ENCODE measurements at places on chromosomes 13 and 19.

- DNase-seq: no peak
These were observed 6.6 kb downstream of the ZNF557 start for GRCh38 chr19:7076151-7076550.

DNA sequence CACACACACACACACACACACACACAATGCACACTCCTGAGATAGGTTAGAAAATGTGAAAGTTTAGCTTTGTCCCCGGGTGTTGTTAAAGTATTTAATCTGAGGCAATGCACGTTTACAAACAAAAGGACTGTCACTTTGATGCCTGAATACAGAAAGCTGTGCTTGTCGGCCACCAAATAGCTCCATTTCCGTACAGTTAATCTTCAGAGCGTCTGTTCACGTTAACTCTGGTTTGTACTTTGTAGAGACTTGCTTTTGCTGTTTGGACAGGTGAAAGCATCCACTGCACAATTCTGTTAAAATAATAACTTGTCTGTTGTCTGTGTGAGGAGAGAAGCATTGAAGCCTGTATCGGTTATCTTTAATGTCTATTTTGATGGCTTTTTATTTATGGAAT is 267.8 kb downstream of the FGF9 start:
- no peak for DNase-seq

GRCh38 chr19:10271543-10272086 is 695 bp downstream of the ICAM1 start:
- DNase-seq: no peak

DNA sequence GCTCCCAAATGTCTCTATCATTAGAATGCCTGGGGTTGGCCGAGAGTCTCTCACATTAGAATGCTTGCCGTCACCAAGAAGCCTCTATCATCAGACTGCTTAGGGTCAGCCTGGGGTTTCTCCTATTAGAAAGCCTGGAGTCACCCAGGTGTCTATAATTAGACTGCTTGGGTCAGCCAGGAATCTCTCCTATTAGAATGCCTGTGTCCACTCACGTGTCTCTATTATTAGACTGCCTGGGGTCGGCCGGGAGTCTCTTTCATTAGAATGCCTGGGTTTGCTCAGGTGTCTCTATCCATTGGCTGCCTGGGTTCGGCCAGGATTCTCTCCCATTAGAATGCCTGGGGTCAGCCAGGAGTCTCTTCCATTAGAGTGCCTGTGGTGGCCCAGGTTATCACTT is 1453.1 kb downstream of the UQCRFS1 start:
- DNase-seq: no peak

- DNase-seq: no peak
These were observed at the start of gene RGL3 for GRCh38 chr19:11418549-11419506. Gene RGL3, minus strand, starts transcription at chr19:11419314. Its CDS starts 36 bp downstream, at chr19:11419278.

DNA sequence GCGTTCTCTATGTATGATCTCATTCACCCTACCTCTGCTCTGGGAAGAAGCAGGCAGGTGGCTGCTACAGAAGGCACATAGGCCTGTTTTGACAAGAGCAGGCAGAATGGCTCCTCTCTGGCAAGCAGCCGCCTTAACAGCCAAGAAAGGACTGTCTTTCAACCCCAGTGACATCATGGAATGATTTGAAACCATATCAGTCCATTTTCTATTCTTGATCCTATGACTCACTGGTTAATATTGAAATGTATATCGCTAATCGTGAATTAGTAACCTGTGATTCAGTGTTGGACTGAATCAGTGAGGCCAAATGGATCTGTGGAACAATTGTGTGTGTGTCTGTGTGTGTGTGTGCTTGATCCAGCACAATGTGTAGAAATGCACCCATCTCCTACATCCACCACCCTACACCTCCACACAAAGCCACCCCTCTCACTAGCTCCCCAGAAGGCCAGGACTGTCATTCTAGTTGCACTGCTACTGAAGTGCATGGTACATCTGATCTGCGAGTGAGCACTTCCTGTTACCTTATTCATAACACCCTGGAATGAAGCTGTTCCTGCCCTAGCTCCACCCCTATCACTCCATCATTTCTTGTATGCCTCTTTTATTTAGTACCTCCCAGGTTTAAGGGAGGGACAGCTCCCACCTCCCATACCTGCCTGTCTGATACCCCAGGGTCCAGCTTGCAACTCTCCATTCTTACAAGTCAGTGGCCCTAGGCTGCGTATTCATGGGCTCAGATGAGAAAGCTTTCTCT is 460.0 kb downstream of the FOXO1 start:
- no peak for DNase-seq

DNA sequence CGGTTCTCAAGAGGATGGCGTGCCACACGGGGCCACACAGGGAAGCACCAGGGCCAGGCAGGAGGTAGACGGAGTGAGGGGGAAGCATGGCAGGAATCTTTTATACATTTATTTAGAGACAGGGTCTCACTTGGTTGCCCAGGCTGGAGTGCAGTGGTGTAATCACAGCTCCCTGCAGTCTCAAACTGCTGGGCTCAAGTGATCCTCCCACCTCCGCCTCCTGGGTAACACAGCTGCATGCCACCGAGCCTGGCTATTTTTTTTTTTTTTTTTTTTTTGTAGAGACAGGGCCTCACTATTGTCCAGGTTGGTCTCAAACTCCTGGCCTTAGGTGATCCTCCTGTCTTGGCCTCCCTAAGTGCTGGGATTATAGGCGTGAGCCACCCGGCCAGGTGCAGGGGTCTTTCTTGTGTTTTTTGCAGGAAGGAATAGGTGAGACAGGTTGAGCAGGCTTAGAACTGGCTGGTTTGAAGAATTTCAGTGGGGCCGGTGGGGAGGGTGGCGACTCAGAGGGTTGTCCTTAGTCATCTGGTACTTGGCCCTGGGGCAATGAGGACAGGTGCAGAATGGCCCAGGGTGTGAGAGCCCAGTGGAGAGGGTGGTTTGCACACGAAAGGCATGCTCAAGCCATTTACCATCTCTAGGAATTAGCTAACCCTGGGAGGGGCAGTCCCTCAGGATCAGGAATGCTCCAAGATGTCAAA is 7.6 kb downstream of the SSC5D start:
- DNase-seq: no peak
